ENCODE measurements at places on chromosomes 16 and 17. TPM values are rescaled to one million over a fixed set of nuclear protein-coding genes. Genes with fewer than 3 reads are reported as not detected.

DNA sequence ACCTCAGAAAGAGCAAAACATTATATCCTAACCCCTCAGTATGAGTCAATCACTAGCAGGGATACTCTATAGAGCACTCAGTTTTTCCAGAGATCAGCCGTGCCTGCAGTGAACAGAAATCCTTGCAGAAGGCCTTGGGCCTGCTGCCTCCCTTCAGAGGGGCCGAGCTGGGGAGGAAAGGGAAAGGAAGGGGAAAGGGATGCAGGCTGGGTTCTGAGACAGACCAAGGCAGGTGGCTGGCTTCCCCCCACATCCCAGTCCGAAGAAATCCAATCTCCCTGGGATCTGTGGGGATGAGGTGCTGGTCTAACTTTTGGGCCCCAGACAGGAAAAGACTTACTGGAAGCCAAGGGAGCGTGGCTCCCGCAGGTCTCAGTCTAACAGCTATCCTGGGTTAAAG lies 25.3 kb downstream of the SRL start:
- no peak for DNase-seq

CCL2 gene
- total RNA-seq: under 0.01 TPM

DNA sequence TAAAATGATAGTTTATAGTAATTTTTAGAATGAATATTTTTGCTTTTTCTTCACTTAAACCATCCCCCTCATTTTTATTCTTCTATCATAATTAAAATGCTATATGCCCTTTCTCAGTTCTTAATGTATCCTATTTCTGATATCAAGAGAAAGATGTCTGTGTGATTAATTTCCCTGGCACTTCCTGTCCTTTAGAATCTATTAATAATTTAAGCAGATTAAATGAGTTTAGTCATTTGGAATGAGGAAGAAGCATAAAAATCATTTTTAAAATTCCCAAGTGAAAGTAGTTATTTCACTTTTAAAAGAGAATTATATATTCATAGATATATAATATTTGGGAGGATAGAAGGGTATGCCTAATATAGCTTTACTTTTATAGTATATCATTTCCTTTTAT lies 27.8 kb upstream of the CDR2 start:
- no peak for DNase-seq

DNA sequence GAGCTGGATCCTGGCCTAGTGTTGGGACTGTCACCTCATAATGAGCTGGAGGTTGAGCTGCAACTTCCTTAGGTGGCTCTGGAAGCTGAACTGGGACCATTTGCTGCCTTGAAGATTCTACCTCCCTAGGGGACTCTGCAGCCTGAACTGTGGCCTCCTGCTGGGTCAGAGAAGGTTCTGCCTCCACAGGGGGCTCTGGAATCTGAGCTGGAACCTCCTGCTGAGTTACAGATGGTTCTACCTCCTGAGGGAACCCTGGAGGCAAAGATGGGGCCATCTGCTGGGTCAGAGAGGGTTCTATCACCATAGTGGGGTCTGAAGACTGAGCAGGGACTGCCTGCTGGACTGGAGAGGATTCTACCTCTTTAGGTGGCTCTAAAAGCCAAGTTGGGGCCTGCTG lies 46.6 kb upstream of the NF1 start:
- DNase-seq: no peak

SPN gene
- total RNA-seq: 451 TPM

DNA sequence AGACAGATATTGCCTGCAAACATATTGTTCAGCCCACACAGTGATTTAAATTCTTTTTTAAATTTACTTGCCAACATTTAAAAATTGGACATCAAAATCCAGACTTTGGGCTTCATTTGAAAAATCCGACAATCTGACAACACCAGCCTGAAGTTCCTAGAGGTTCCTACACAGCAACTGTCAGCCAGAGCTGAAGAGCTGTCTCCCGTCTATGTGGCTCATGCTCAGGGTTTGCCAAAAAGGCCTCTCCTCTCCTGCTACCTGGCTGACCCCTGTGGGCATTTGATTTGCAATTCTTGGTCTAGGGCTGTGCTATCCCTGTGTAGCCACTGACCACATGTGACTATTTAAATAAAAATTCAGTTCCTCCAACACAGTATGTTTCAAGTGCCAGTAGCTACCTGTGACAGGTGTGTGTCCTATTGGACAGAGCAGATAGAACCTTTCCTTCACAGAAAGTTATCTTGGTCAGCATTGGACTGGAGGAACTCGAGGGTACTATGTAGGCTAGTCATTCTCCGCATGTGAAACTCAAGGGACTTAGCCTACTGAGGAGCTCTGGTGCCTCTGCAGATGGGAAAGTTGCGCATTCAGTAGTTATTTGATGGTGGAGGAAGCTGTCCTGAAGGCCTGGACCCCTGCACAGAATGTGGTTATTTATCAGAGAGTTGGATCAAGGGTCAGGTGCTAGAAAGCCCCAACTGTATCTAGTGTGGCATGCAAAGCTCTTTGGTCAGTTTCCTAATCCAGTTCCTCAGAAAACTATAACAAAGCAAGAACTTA lies 2.7 kb downstream of the LYRM1 start:
- DNase-seq: no peak

- peak; percentile 70 for DNase-seq
Observed at GRCh38 chr17:59165933-59166342, 10.4 kb downstream of the PRR11 start.

DNA sequence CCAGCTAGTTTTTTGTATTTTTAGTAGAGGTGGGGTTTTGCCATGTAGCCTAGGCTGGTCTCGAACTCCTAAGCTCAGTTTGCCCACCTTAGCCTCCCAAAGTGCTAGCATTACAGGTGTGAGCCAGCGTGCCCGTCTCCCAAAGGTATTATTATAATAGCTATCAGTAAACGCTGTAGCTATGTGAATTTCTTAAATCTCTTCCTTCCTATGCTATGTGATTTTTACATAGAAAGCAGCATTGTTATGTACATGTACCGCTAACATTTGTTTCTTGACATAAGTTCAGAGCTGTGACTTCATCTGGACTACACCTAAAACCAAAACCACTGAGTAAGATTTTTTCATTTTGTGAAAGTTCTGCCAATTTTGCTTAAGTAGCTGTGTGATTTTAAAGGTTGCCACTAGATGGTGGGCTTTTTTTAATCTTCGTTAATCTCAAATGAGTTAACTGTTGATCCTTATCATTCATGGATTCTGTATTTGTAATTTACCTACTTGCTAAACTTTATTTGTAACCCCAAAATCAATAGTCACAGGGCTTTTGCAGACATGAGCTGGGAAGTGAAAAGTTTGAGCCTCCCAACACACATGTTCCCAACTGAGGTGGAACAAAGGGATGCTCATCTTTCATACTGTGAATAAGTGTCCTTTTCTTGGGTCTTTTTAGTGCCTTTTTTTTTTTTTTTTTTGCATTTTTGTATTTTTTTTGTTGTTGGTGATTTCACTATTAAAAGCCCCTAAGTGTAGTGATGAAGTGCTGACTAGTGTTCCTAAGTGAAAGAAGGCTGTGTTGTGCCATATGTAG lies 21.9 kb downstream of the PRKAR1A start:
- DNase-seq: no peak

DNA sequence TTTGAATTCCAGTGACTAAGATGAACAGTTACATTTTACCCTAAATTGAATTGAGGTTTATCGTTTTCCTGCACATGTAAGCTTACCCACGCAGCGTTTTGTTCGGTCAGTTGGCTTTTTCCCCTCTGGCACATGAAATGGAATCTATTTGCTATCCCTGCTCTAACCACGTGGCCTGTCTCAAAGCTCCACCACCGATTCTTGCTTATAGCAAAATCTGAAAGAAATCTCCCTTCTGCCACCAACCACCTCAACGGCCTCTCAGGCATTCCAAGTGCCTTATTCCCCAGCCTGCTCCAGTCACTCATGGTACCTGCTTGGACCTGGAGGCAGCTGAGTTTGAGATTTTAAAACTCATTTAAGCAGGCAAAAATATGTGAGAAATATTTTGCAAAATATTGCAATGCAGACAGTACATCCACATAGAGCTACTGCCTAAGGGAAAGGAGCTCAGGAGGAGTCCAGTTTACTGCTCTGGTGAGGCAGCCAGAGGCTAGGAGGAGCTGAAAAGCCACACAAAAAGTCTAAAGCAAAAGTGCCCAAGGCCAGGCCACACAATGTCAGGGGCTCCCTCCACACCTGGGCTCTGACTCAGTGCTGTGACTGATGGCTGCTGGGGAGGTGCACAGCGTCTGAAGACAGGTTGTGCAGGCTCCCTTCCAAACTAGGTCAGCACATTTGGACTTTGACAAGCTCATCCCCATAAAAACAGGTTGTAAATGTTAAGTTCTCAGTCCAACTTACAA lies 26.4 kb downstream of the ARHGAP17 start:
- peak; percentile 55 for DNase-seq

ADGRG3 gene
- 2.7 TPM for total RNA-seq

DNA sequence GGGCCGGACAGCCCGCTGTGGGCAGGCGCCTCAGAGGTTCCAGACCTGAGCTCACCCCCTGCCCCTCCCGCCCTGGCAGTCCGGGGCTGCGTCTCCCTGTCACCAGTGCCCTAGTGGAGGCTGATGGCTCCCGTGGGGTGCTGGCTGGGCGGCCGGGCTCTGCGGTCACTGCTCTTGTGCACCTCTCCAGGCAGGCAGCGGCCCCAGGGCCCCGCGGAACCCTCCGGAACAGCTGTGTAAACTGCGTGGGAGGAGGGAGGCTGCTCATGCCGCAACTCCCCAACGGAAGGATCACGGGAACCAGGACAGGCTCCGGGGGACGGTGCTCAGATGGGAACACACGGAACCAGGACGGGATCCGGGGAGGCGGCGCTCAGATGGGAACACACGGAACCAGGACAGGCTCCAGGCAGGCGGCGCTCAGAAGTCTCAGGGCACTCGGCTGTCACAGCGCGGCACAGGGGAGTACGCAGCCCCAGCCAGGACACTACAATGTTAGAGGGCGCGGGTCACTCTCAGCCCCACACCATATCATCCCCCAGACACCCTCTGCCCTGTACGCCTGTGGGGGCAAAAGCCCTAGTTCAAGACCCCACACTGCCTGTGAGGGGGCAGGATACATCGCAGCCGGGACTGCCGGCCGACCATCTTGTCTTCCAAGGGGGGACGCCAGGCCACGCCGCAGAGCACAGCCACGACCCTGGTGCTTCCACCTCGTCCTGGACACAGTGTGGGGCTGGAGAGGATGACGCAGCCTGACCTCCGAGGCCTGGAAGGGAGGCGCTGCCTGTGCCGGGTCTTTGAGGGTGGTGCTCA lies 74.0 kb upstream of the GNG13 start:
- DNase-seq: no peak

DNA sequence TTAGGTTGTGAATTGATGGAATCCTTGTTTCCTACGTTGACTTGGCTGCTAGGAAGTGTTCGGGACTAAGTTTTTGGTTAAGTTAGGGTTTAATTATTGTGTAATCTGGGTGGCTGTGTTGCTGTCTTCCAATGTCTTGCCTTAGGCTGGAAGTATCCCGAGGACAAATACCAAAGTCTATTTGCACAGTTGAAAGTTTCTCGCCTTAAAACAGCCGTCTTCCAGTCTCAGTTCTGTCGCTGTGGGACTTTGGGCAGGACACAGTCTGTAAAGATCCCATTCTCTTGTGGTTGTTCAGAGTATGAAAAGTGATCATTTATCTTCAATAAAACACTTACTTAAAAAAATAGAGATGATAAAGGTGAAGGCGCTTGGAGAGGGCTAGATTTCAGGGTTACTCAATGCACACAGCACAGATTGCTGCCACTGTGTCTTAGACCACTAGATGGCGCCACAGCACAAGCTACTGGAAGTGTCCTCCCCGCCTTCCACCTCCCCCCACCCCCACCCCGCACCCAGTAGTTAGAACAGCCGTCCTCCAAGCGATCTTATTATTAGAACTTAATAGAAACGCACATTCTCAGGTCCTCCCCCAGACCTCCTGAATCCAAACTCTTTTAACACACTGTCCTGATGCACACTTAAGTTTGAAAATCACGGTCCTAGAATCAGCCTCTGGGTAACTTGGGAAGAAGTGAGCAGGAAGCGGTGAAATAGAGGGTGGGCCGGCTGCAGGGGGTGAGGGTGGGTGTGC lies 45.8 kb downstream of the AKAP1 start:
- peak; percentile 85 for DNase-seq

DNA sequence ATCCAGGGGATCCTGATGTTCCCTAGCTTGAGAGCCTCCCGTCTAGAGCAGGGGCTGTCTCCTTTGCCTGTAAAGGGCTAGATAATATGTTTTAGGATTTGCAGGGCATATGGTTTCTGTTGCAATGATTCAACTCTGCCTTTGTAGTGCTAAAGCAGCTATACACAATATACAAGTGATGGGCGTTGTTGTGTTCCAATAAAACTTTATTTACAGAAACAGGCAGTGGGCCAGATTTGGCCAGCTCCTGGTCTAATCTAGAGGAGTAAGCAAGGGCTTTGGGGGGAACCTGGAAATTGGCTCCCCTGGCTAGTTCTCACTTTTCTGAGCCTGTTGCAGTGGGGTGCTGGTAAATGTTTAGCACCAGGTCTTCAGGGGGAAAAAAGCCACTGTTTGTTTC lies 13.8 kb downstream of the WWOX start:
- DNase-seq: no peak

DNA sequence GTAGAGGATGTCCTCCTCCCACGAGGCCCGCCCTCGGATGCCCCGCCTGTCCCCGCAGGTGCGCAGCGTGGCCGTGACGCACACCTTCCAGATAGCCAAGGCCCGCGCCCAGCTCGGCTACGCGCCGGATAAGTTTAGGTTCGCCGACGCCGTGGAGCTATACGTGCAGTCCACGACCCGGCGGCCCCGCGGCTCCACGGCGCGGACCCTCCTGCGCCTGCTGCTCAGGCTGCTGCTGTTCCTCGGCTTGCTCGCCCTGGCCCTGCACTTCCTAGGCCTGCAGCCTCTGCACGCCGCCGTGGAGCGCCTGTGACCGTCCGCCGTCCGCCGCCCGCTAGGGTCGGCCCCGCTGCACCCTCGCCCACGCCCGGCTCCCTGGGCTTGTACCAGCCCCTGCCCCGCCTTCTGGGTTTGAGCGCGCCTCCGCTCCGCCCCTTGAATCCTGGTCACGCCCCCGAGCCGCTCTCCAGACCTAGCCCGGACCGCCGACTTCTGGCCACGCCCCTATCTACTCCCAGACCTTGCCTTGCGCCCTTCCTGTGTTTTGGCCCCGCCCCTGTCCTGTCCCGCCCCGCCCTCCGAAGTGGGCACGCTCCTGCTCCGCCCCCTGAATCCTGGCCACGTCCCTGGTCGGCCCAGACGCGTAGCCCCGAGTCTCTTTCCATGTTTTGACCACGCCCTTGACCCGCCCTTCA lies 15.8 kb upstream of the EEF2K start:
- DNase-seq: peak; percentile 97

GRCh38 chr16:57165938-57166337 lies 19.9 kb downstream of the PSME3IP1 start:
- no peak for DNase-seq

TMEM92 gene
- total RNA-seq: 0.27 TPM

VEZF1 gene
- total RNA-seq: 85.1 TPM

GRCh38 chr16:87765473-87765775 lies 362 bp downstream of the KLHDC4 start:
- DNase-seq: no peak

DNA sequence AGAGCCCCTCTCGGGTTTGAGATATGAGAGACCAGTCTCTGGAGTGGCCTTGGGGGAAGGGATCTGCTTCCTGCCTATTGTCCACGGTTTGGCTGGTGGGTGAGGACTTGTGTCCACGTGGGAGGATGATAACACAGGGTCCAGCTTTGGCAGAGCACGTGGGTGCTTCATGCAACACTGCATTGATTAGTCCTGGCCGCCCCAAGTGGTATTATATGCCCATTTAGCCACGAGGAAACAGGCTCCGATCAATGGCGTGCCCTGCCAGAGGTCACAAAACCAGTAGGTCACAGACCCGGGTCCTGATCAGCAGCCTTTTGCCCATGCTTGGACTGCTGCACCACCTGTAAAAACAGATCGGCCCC lies 141.6 kb downstream of the RGS9 start:
- no peak for DNase-seq
